T-cell (primary cell): ENCODE measurements at places on chromosomes 4 and X.

GRCh38 chrX:38879631-38880220, 78.5 kb downstream of the MID1IP1 start:
- DNase-seq = no peak

DNA sequence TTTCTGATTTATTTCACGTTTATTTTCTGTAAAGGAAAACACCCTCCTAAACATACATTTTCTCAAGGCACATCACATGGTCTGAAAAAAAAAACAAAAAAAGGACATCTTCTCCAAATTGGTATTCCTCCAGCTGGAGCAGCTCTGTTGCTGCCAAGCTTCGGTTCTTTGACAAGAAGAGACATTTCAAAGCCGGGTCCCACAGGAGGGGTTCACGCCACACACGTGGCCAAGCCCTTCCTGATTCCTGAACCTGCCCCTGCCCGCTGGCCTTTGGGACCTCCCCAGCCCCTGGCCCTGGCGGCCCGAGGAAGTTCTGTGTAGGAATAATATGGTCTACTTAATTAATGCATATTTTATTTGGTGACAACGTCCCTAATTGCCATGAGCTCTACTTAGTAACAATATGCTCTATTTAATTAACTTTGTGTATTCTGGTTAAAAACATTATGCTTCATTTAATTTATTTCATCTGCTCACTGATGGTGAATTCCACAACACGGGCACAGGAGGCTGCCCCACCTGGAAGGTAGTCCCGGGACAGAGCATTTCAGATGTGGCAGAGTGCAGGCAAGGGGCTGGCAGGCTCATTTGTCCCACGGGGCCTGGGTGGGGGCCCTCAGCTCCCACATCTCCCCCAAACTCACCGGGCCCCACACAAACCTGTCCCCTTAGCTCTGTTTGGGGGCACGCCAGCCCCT, 5.4 kb upstream of the RGS12 start:
- no peak for DNase-seq

- no peak for DNase-seq
Observed at GRCh38 chrX:97763391-97763790, 879.7 kb downstream of the RPA4 start.

- no peak for DNase-seq
Observed at GRCh38 chr4:89915937-89916336, 21.3 kb downstream of the MMRN1 start.

DNA sequence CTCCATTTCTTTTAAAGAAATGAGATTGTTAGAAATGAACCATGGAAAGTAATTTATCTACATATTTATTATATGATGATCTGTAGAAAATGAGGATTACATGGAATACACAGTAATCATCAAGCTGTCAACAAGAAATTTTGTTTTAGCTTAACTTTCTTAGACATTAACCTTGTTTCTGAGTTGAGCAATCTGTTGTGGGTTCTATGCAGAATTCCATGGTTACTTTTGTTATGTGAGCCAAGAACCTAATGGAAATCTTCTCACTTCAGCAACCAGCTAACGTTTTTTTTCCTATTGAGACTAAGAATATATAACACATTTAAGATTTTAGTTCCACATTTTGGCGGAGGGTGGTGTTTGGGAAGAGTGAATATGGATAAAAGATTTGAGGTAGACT, 136.1 kb upstream of the SLC4A4 start:
- no peak for DNase-seq

DNA sequence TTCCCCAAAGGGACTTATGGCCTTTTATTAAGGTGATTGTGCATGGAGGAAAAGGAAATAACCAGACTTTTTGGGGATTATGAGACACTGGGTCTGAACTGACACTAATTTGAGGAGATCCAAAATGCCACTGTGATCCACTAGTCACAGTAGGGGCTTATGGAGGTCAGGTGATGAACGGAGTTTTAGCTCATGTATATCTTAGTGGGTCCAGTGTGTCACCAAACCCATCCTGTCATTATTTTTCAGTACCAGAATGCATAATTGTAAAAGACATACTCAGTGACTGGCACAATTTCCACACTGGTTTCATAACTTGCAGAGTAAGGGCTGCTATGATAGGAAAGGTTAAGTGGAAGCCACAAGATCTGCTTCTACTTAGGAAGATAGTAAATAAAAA, 131.3 kb downstream of the RTL3 start:
- no peak for DNase-seq

GRCh38 chr4:46922205-46922604, 13.2 kb upstream of the COX7B2 start:
- DNase-seq = no peak

GRCh38 chr4:120964596-120964995, 42.1 kb upstream of the PRDM5 start:
- no peak for DNase-seq

DNA sequence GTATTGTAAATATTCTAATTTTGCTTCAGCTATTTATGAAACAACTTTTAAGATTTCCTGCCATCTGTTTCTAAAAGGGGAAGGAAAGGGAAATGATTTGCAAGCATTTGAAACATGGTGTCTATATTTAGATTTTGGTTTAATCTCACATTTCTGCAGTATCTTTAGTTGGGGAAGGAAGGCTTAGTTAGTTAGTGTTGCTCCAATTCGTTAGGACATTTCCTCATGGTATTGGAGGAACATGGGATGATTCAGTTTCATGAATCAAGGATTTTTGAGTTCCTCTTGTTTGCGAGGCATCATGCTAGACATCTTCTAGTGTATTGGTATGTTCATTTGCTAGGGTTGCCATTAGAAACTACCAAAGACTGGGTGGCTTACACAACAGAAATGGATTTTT, 20.5 kb upstream of the TMEM192 start:
- no peak for DNase-seq
